Sigmoid colon (tissue), 7 donors: ENCODE measurements at places on chromosomes 6 and 20. TPM values are rescaled to one million over a fixed set of nuclear protein-coding genes. Genes with fewer than 3 reads are reported as not detected.

C4B gene
- polyA plus RNA-seq: 4.2 TPM

RRAGD gene
- polyA plus RNA-seq: 12.0 TPM

XKR7 gene
- 0.15 TPM for polyA plus RNA-seq

LRRC1 gene
- 43.2 TPM for polyA plus RNA-seq

GNRH2 gene
- not detected for polyA plus RNA-seq

IRAK1BP1 gene
- 0.46 TPM for polyA plus RNA-seq

VPS52 gene
- 23.4 TPM for polyA plus RNA-seq

TMEM200A gene
- 10.2 TPM for polyA plus RNA-seq

GPLD1 gene
- not detected for polyA plus RNA-seq

SCGN gene
- 6.0 TPM for polyA plus RNA-seq

OSBPL2 gene
- 28.0 TPM for polyA plus RNA-seq

CRISP3 gene
- polyA plus RNA-seq: not detected
